ENCODE measurements at places on chromosomes 5 and 9.

DNA sequence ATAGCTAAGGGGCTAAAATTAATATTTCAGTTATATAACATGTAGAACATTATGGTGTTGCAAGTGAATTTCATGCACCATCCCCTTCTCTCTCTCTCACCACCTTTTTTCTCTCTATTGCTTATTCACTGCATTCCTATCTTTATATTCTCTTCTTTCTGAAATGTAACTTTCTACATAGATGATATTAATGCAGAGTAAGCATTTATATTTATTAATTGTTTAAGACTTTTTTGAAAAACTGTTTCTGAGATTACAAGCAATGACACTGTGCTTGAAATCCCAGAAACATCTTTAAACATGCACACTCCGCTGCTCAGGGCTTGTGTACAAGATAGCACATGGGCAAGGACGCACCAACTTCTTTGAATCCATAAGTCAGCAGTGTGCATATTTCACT is 567.7 kb upstream of the SGCD start:
- no peak for DNase-seq

DNA sequence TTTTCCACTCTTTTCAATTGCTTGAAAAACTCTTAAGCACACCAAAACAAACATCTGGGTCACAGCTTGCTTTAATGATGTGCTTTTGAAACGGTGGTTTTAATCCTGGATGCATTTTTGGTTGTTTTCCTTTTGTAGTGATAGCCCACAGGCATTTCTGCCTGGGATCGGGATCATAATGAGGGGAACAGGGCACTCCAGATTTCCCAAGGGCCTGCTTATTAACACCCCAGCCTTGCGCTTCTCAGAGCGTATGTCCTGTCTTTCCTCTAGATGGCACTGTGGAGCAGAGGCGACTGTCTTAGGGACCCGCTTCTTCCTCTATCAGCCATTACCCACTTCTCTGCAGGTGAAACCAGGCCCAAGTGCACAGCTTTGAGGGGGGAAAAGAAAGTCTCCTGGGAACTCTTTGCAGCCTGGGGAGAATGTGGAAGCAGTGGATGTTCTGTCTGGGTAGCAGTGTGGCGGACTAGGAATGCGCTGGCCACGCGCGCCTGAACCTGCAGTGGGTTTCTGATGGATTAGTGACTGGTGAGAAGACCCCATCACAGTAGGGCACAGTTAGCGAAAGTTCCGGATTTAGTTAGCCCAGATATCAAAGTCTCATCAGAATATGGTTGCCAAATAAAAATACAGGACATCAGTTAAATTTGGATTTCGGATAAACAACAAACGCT is 190.1 kb downstream of the GNA14 start:
- DNase-seq, result no peak

GRCh38 chr5:122494109-122494508 is 182.1 kb downstream of the SNCAIP start:
- DNase-seq, result no peak

DNA sequence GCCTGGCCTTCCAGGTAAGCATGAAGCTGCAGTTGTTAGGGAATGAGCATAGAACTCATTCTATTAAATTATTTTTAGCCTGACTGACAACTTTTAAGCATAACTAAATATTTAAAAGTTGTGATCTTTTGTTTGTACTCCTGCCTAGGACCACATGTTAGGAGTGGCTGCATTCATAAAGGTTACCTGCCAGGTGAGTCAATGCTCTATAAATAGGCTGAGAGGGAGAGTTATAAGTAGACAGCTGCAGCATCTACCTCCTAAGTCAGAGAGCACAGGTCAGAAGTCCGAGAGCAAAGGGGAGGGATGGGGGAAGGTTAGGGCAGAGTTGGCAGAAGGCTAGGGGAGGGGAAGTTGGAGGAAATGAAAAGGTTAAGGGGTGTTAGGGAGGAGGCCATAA is 292.4 kb upstream of the TLE4 start:
- DNase-seq, result no peak

GRCh38 chr5:14316471-14316870 is 173.3 kb downstream of the TRIO start:
- no peak for DNase-seq

GRCh38 chr5:140165923-140166270 is 9.1 kb upstream of the CYSTM1 start:
- DNase-seq, result no peak

Data from CMK (cell line).